ENCODE measurements at places on chromosomes 4 and X.

DNA sequence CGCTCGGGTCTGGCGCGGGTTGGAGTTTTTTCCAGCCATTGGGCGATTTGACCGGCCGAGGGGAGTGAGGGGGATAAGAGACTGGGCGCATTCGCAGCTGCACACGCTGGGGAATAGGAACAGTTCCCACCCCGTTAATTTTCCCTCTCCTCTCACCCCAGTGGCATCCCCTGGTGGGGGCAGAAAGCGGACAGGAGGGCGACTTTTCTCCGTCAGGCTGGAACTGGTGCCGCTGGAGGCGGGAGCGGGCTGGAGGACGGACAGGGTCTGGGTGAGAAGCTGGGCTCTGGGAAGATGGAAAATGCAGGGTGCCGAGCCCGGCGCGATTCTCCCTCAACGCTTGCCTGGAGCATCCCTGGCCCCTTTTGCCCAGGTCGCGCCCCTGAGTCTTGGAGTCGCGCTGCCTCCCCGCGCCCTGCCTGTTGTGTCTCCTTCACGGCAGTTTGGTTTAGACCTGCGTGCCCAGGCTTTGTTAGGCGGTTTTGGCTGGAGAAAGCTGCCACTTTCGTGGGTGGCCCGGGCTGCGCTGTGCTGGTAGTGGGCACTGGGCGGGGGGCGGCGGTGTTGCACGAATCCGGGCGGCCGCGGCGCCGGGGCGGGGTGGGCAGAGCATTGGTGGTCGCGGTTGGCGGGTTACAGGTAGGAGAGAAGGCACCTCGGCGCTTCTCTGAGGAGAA lies 2.0 kb downstream of the ADGRL3 start:
- DNase-seq: peak; percentile 22

DNA sequence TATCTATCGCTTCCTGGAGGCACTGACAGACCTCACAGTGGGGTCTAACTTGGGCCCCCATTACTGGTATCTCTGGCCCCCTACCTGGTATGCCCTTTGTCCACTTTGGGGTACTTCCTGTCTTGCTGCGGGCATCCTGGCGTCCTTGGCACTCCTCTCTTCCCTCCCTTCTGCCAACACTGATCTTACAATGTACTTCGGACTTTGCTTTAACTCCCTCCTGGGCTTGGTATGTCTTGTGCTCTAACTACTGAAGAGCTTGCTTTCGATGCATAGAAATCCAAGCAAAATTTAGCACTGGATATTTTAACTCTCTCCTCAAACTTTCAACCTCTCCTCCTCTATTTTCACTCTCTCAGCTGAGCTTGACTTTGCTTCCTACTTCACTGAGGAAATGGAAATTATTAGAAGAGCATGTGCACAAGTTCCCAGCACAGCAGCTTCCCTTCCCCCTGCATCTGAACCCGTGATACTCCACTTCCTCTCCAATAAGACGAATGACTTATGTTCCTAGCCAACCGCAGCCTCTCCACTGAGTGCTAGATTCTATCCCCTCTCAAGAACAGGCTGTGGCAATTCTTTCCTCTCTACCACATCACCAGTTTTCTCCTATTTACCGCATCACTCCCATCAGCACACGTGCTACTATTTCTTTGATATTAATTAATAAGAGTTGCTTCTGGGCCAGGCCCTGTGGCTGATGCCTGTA lies 52.9 kb downstream of the SUPT20HL2 start:
- DNase-seq: no peak

DNA sequence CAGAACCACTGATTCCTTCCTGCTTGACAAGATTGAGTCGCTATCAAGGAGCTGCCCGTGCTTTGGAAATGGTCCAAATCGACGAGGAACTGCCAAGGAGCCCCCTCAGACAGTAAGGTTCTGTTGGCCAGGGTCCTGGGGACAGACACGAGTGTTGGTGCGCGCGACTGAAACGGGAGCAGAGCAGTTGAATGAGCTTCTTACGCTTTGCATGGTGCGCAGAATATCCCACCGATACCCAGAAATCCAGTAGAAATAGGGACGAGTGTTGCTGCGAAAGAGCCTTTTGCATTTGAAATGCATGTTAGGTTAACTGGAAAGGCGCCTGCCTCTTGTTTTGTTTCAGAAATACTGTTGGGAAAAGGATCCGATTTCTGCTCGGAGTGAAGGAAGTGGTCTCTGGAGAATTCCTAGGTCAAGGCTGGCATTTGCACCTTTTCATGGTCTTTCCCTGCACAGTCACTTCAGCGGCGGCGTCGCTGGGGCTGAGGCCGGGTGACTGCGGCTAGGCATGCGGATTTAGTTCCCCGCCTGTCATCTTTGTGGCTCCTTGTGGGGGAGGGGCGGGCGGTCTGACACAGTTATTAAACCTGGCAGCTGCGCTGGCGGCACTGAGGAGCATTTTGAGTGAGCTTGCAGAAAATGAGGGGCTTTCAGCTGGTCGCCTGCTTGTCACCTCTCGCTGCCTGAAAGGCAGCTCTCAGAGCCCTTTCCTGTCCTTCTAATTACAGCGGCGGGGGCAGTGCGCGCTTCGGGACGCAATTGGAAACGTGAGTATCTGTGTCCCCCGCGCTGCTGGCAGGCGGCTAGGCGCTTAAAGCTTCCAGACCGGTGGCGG lies 51.5 kb upstream of the TRIM2 start:
- DNase-seq: peak; percentile 37

GRCh38 chr4:127000846-127001245 lies 631.9 kb upstream of the INTU start:
- no peak for DNase-seq

GRCh38 chrX:32524385-32524784 lies 687.0 kb downstream of the DMD start:
- no peak for DNase-seq

- no peak for DNase-seq
Measured at GRCh38 chrX:41538707-41539106, 91.6 kb downstream of the NYX start.

DNA sequence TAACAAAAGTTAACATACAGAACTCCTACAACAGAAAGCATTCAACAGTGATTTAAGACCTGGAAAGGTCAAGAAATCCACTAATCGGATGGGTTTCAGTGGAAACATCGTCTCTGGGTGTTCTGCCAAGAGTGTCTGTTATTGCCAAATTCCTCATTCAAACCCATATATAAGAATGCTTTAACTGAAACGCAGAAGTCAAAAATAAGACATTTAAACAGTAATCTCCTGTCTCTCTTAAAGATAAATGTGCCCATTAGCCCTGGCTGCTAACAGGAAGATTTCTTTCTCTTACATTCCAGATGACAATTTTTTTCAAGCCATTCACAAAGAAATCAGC lies 31.5 kb downstream of the DCTD start:
- no peak for DNase-seq

- no peak for DNase-seq
Measured at GRCh38 chrX:134619838-134620237, 38.4 kb downstream of the PLAC1 start.

DNA sequence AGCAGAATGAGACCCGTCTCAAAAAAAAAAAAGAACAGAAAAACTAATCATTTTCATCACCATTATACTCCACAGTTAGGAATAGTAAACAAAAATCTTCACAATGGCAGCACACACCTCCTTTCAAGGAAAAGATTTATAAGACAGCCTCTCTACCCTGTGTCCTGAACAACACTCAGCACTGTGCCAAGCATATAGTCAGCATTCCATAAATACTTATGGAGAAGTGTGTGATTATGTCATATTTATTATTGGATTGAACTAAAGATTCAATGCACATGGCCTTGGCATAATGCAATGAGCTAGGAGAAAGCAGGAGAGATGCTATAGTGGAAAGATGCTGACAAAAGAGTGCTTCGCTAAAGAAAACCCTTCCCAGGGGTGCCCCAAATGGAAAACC lies 52.6 kb downstream of the FAM114A1 start:
- DNase-seq: no peak

DNA sequence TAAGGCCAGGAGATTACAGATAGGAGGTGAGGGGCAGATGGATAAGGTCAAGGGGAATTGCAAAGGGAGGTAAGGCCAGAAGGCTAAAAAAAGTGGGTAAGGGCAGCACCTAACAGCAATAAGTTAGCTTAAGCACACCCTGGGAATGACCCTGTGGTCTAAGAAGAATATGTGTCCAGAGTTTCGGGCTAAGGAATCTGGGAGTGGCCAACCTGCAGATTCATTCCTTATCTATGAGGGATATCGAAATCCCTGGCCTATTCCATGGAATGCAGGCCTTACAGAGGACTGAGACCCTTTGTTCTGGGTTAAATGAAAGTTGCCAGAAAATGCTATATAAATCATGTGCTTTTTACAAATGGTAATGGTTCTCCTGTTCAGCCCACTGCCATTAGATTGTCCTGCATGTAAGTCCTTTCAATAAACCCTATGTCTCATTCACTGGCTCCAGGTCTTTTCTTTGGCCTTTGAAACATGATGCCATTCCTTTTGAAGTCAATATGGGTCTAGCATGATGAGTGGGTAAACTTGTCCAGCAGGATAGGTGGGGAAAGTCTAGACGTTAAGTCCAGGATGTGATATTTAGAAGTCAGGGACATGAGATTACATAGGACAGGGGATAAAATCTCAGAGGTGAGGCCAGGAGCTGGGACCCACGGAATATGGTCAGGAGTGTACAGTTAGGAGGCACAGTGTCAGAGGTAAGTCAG lies 226.2 kb downstream of the TACR3 start:
- DNase-seq: no peak

DNA sequence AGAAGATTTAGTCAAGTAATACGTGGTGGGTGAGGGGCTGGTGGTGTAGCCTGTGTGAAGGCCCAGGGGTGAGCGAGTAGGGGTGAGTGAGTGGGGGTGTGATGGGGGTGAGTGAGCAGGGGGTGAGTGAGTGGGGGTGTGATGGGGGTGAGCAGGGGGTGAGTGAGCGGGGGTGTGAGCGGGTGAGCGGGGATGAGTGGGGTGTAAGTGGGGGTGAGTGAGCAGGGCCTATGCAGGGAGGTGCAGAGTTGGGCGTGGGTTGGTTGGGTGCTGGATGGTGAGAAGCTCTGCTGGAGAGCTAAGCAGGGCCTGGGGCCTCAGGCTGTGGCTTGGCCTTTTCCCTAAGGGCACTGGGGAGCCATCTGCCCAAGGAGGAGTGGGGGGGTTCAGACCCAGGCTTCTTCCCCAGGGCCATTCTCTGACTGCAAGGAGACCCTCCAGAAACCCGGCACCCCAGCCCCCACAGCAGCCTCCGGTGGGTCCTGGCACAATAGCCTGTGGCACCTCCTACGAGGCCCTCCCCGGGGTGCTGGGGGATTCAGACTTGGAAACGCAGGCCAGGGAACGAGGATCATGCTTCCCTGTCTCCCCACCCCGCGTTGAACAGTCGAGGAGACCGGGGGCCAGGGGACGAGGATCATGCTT lies 30.4 kb downstream of the SH3TC1 start:
- DNase-seq: no peak

DNA sequence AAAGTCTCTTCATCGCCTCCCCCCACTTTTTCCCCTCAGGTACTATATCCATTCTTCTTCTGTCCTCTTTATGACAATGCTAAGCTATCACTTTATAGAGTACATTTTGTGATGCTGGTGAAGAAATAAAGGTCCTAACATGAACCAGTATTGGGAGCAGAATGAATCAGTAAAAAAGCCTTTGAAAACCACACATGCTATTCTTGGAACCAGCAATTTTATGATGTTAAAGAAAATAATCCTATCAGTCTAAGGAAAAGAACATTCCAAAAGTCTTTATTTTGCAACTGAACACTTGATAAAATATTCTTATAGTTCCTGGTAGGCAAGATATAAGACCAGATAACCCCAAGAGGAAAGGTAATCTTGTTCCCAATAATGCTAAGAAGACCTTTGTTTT lies 107.8 kb upstream of the MCF2 start:
- DNase-seq: no peak

DNA sequence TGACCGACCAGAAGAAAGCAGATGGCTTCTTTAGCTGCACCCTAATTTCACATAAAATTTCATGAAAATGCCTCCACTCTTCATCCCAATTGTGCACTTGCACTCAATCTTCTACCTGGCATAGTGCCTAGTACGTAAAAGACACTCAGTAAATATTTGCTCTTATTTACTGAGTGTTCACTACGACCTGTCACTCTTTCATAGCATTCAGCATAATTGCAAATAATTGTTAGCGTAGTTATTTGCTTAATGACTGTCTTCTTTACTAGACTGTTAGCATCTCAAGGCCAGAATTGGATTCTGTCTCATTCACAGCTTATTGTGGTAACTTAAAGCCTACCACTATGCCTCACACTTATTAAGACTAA lies 130.2 kb downstream of the ENOX2 start:
- no peak for DNase-seq

- DNase-seq: no peak
Measured at GRCh38 chr4:139922406-139923024, 231.5 kb downstream of the MAML3 start.

DNA sequence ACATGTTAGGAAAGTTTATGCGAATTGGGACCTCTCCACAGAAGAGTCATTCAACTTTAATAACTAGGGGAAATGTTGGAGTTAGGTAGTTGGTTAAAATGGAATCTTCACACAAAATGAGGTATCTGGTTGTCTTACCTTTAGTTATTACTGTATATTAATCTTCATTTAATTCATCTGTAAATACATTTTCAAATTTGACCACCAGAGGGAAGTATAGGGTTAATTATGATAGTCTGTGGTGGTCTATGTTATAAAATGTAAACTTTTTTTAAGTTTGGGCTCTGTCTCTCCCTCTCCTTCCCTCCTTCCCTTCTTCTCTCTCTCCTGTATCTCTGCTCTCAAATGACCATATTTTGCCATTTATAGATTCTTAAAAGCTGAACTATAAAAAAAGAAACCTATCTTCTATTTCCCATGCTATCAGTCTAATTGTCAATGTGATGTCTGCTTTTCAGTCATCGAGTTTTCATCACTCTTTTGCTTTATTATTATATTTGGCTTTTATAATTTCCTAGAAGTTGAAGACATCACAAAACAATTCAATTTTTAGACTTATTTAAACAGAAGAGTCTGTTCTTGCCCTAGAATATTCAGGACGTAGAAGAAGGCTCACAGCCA lies 49.8 kb downstream of the TMEM144 start:
- DNase-seq: no peak

DNA sequence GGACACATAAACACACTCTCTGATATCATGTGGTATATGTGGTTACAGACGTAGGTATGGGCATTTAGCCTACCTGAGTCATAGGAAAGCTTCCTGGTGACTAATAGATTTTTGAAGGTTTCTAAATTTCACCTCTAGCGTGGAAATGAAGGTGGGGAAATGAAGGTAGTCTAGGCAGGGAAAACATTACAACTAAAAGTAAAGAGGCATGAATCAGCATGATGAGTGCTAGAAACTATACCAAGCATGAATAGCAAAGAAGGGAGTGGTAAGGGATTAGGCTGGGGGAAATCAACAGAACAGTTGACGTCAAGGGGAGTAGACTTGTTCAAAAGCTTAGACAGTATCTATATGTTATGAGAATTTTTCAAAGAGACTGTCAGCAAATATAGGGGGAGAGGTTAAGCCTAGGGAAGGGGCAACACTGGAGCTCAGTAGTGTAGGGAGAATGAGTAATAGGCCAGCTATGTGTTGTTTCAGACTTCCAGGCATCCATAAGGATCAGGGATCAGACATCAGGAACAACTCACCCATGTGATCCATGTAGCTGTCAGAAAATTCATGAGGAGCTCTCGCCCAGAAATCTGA lies 279.3 kb upstream of the DIPK2B start:
- no peak for DNase-seq
